ENCODE measurements at places on chromosomes 11 and 22.
A peak's percentile ranks its signal among the peaks of the same experiment; 100 is the strongest.

DNA sequence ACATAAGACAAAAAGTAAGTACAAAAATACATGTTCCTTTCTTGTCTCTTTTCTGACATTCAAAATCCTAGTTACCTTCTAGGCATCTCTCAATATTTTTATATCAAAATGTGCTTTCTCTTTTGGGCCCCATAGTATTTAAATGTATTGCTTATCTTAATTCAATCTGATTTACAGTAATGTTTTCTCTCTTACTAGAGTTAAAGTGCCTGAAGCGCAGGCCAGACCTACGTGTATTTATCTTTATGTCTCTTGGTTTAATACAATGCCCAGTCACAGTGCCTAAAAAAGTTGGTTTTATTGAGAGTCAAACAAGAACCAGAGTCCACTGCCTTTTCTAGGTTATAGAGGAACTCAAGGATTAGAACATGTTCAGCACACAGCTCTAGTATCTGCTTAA, 64.3 kb downstream of the FANCF start:
- no peak for DNase-seq

DNA sequence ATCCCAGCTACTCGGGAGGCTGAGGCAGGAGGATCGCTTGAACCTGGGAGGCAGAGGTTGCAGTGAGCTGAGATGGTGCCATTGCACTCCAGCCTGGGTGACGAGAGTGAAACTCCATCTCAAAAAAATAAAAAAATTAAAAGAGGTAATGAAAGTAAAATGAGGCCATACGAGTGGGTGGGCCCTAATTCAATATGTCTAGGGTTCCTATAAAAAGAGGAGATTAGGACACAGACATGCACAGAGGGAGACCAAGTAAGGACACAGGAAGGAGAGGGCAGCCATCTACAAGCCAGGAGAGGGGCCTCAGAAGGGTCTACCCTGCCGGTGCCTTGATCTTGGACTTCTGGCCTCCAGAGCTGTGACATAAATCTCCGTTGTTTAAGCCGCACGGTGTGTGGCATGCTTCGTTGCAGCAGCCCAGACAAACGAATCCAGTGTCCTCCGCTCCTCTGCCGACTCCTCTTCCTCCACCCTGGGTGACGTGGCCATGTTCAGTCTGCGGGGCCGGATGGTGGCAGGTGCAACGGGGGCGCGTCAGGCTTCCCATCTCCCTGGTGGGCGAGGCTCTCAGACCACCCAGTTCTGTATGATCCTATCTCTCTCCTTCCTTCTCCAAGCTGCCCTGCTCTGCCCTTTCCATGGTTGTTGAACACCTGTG, 51.6 kb upstream of the PARVG start:
- DNase-seq = no peak

GRCh38 chr11:96062134-96062533, 138.2 kb upstream of the MTMR2 start:
- no peak for DNase-seq

DNA sequence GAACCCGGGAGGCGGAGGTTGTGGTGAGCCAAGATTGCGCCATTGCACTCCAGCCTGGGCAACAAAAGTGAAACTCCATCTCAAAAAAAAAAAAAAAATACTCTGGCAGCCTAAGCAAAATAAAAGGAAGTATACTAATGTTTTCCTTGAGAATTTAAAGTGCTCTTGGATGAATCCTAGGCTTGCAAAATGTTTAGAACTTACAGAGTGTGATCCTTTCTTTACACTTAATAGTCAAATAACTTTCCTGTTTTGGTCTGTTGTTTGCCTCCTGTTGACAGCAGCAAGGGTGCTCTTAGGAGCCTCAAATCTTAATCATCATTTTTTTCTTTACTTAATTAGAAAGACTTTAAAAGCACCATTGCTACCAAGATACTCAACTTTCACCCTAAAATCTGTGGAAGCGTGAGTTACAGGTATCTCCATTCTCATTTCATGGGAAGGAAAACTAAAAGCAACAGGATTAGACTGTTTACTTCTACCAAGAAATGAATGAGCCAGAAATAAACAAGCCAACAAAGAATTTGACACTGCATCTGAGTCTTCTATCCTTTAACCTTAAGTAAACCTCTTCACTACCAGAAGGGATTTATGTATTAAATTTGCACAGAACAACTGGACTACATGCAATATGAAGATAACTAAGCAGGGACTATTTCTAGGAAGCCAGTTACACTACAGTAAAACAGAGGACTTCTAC, 38.7 kb upstream of the CRTAM start:
- no peak for DNase-seq

- no peak for DNase-seq
These were observed 40.7 kb downstream of the CSTPP1 start for GRCh38 chr11:46977038-46977813.

- no peak for DNase-seq
These were observed 502.8 kb downstream of the MN1 start for GRCh38 chr22:27298742-27299141.

GRCh38 chr22:26615149-26615548, 2.7 kb downstream of the CRYBB1 start:
- no peak for DNase-seq

DNA sequence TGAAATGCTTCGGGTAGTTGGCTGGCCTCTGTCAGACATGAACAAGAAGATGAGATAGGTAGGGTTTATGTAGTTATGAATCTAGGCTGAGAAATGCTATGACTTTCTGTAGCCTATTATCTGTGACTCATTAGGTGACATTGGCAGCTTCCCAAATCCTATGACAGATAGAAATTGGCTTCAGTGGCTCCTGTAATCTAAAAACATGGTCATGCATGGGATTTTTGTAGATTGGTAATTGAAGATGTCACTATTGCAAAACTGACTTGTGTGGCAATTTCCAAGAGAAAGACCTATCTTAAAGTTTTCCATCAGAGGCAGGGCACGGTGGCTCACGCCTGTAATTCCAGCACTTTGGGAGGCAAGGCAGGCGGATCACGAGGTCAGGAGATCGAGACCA, 29.4 kb upstream of the GRIK4 start:
- no peak for DNase-seq

DNA sequence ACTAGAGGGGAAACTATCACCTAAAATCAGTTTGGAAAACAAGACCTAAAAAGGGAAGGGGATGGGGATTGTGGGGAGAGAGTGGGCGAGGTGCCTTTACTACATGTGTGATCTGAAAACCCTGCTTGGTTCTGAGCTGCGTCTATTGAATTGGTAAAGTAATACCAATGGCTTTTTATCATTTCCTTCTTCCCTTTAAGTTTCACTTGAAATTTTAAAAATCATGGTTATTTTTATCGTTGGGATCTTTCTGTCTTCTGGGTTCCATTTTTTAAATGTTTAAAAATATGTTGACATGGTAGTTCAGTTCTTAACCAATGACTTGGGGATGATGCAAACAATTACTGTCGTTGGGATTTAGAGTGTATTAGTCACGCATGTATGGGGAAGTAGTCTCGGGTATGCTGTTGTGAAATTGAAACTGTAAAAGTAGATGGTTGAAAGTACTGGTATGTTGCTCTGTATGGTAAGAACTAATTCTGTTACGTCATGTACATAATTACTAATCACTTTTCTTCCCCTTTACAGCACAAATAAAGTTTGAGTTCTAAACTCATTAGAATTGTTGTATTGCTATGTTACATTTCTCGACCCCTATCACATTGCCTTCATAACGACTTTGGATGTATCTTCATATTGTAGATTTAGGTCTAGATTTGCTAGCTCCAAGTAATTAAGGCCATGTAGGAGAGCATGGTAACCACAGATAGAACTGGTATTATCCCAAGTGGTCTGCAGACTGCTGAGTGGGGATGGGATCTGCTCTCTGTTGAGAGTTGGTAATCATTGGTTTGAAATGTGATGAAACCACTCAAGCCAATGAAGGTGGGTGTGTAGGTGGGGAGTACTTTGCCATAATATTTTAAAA, 3.6 kb downstream of the NEAT1 start:
- no peak for DNase-seq

DNA sequence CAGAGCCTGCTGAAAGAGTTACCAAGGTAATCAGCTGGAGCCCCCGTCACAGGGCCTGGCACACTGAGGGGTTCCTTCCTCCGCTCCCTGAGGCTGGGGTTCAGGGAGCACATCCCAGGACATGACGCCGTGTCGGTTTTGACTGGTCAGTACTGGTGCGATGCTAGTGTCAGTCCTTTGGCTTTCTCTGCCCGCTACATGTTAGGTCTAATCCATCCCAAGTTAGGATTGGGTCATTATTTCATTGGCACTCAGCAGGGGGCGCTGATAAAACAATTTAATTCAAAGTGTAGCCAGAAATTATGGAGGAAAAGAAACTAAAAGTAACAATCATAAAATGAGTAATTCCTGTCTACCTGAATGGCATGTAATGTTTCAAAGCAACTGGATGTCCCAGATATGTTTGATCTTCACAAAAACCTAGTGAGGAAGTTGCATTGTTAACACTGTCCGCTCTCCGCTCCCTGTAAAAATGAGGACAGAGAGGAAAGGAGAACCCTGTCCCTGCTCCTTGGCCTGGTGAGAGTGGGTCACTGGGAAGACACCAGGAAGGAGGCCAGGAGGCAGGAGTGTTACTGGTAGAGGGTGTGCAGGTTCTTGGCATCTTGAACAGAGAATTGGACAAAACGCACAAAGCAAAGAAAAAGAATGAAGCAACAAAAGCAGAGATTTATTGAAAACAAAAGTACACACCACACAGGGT, 27.1 kb downstream of the TSKU start:
- DNase-seq = no peak

- no peak for DNase-seq
These were observed 6.1 kb downstream of the NUP50 start for GRCh38 chr22:45169591-45170466.

- no peak for DNase-seq
These were observed 22.7 kb upstream of the PLEKHB1 start for GRCh38 chr11:73623686-73624085.

DNA sequence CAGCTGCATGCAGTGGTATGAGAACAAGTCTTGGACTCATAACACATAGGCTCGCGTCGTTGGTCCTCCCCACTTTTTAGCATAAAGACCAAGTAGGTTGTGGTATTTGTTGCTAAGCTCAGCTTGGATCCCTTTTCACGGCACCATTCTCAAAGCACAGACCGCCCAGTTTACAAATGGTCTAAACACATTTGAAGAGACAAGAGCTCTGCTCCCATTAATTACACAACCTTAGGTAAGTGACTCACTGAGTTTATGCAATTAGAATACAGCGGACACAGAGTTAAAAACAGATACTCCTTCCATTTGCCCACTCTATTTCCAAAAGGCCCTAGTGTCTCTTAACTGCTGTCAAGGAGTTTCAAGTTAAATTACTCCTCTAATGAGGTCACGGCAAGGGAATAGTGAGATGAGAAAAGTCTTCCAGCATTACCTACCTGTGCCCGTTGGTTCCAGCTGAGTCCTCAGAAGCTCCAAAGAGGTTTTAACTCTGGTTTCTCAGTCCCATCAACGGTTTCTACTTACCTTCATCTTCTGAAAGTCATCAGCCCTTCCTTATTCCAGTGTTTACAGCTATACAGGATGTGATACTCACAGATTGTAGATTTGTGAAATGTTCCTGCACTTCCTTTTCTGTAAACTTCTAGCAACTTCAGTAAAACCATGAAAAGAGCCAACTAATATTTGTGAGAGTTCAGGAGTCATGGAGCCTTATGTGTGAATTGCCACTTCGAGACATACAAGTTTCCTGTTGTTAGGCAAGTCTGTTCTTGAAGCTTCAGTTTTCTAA, at the start of gene MS4A6A:
TSS of gene MS4A6A (minus strand) at position 543 of the 790 bp plus-strand sequence. CDS start 1,356 bp downstream, outside the sequence.
- DNase-seq = no peak

GRCh38 chr11:102683277-102683676, 22.3 kb downstream of the MMP27 start:
- no peak for DNase-seq

GRCh38 chr11:71136095-71136845, 116.1 kb downstream of the SHANK2 start:
- no peak for DNase-seq

DNA sequence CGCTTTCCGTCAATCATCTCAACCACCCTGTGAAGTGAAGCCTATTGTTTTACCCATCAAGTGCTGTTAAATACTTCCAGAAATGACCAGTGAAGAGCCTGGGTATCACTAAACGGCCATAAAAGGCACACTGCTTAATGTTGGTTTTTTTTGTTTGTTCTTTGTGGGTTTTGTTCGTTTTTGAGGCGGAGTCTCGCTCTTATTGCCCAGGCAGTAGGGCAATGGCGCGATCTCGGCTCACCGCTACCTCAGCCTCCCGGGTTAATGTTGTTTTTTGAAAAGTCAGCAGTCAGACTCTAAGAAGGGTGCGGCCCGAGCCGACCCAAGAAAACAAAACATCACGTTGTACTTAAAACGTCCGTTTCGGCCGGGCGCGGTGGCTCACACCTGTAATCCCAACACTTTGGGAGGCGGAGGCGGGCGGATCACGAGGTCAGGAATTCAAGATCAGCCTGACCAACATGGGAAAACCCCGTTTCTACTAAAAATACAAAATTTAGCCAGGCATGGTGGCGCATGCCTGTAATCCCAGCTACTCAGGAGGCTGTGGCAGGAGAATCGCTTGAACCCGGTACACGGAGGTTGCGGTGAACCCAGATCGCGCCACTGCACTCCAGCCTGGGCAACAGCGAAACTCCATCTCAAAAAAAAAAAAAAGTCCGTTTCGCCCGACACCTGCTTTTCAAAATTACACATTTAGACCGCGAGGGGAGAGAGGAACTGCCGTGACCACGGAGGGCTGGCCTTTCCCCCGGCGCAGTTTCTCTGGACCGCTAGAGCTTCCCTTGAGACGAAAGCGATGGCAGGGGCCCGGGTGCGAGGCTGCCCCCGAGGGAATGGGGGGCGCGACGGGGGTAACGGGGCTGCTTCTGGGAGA, 714 bp downstream of the CD59 start:
- peak; percentile 39 for DNase-seq

DNA sequence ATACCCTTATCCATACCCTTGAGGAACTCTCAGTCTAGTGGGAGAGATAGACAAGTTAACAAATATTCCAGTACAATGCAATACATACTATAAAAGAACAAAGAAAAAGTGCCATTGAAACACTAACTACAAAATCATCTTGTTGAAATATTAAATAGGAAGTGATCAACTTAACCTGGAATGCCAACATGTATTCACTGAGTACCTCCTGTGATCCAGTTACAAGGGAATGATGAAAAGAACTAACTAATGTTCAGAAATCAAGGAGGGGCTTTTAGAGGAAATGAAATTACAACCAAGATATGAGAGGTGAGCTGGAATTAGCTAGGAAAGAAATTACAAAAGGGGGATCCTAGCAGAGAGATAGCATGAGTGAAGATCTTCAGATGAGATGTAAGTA, 6.2 kb upstream of the FIBIN start:
- no peak for DNase-seq

DNA sequence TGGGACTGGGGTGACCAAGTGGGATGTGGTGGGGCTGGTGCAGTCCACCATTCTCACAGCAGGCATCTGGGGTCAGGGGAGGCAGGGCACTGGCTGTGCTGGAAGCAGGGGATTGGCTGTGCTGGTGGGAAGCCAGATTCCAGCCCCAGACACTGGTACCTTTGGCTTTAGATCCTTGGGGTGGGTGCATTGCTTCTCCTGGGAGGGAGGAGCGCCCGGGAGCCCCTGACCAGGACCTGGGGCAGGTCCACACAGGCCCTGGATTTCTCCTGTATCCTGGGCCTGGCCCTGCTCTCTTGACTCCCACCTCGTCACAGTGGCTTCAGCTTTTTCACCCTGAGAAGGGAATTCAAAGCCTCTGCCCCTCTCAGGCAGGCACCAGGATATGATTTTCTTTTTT, 38.5 kb downstream of the ST3GAL4 start:
- DNase-seq = no peak
